Caki2 (cell line): ENCODE measurements at places on chromosomes 5 and 9.

DNA sequence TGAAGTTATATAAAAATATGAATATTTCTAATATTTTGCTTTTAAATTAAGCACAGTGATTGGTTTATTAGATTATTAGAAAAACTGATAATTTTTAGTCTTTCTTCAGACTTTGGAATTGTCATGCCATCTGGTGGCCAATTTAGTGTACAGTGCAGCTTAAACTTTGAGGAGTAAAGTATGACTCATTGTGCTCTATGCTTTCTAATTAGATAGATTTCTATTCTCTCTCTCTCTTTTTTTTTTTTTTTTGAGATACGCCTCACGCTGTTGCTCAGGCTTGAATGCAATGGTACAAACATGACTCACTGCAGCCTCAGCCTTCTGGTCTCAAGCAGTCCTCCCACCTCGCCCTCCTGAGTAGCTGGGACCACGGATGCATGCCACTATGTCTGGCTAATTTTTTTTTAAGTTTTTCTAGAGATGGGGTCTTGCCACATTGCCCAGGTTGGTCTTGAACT lies 42.1 kb upstream of the GPR21 start:
- peak; percentile 90 for DNase-seq

DNA sequence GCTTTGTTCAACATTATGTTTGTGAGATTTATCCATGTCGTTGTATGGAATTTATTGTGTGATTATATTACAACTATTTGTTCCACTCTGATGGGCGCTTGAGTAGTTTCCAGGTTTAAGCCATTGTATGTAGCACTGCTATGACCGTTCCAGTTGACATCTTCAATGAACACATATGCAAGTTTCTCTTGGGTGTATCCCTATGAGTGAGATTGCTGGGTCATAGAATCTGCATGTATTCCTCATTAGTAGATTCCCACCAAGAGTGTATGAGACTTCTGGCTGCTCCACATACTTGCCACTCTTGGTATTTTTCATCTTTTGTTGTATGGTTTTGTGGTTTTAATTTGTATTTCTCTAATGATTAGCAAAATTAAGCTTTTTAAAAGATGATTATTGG lies 22.9 kb downstream of the NUP214 start:
- no peak for DNase-seq

DNA sequence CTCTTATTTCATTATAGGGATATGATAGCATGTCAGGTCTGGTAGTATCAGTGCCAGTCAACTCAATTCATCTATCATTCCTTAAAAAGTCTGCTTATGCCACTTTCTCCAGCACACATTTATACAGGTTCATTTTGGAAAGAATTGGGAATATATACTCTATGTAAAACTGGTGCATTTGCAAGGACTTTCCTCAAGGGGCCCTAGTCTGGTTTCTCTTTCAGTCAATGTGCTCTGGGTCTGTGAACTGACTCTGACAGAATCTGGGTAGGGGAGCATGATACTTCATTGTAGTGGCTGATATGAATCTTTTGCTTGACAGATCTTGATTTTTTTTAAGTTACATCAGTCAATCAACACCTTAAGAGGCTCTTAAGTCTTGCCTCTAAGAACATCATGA lies 313.9 kb downstream of the HTR1A start:
- DNase-seq: no peak

GRCh38 chr9:77016121-77016525 lies 3.3 kb upstream of the FOXB2 start:
- DNase-seq: no peak

GRCh38 chr5:147780924-147781573 lies 1.5 kb downstream of the JAKMIP2 start:
- no peak for DNase-seq

DNA sequence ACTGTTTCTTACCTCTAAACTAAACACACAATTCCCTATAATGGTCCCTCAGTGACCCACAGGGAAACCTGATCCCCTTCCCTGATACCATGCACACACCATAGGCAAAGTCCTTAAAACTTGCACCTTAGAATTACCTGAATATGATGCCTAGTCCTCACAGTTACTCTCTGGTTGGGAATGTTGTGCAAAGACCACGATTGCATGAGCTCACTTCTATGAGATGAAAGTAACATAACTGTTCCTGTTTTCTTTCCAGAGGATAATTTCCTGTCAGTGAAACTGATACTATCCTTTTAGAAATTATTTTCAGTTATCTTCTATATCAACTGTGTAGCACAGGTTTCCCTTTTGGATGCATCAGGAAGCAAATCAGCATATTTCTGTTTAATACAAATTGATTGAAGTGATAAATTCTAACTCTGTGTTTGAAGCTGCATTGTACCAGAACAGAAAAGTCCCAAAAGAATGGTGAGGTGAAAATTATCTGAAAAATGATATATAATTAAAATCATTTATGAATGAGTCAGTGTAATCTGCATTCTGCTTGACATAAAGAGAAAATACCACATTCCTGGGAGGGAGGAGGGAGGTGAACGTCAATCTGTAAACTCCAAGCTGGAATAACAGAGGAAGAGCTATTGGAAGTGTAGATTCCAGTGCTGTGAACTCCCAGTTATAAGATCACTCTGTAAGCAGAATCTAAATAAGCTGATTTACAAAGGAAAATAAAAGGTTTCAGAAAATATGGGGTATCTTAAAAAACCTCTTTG lies 51.2 kb upstream of the TNFAIP8 start:
- no peak for DNase-seq

DNA sequence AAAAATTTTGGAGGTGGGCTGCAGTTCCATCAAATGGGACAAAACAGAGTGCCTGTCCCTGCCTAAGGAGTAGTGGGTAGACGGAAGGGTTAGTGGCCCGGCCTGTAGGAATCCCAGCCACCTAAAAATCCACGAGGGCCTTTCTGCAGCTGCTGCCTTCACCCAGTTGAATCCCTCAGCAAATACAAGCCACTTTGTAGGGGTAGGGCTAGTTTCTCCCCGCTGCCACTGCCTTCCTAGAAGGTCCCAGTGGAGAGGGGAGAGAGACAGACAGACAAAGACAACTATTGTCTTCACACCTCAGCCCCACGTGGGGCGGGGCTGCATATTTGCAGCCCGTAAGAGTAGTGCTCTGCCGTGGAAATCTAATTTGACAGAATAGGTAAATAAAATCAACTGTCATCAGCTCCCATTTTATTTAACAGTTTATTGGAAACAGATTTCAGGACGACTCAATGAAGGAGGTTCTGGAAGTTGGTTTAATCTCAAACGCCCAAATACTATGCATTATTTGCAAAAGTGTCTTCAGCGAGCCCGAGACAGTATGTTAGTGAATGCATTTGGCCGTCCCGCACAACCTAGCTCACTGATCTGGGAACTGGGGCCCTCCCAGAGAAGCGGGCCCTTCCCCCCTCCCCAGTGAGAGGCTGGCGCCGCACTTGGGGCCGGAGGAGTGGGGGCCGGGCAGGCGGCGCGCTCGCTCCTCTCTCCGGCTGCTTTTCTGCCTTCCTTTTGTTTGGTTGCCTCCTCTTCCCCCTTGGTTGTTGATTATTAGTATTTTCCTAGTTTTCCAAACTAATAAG lies 67.6 kb upstream of the TBCA start:
- DNase-seq: no peak

GRCh38 chr5:113581388-113581787 lies 67.9 kb downstream of the YTHDC2 start:
- no peak for DNase-seq

DNA sequence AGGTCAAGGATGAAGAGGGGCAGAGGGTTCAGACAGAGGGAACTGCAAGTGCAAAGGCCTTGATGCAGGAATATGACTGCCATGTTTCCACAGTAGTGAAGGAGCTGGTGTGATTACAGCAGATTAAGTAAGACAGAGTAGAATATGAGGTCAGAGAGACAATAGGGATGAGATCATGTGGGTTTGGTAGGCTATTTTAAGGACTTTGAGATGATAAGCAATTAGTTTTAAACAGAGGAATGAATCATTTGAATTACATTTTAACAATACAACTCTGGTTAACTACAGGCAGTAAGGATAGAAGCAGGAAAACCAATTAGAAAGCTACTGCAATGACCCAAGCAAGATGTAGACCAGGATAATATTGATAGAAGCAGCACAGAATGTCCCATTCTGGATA lies 7.7 kb downstream of the CENPK start:
- DNase-seq: no peak

GRCh38 chr9:96483733-96484390 lies 33.9 kb downstream of the HABP4 start:
- DNase-seq: no peak

DNA sequence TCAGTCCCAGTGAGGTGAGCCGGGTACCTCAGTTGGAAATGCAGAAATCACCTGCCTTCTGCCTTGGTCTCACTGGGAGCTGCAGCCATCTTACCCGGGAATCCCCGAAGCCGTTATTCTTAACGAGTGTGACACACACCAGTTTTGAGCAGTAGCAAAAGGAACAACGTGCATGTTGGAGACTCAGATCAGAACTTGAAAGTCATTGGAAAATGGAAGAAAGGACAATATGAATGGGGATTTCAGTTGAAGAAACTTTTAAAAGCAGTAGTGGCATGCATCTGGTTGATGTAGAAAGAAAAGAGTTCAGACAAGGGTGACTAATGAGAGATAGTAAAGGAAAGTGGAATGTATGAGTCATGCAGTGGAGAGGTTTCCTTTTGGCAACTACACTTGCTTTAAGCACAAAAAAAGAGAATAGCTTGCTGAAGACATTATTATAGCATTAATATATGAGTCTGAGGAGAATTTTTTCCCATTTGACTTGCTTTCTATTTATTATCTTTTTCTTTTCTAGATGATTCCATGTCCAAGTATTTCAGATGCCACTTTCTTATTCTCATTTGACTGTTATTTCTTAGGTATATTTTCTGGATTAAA lies 44.4 kb upstream of the ANKDD1B start:
- peak; percentile 84 for DNase-seq

DNA sequence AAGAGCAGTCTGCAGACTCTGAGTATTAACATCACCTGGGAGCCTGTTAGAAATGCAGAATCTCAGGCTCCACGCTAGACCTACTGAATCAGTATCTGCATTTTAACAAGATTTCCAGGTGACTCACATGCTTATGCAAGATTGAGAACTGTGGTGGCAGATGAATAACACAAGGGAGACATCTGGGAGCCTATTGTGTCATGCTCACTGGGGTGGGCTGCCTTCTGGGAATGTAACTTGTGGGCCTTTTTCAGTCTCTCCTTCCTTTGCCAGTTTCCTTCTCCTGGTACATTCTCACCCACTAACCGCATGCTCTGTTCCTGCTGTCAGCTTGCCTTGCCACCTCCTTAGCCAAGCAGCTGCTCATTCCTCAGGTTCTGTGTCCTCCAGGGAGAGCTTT lies 176.6 kb upstream of the C9orf72 start:
- DNase-seq: no peak

- peak; percentile 60 for DNase-seq
Observed at GRCh38 chr5:132775476-132775961, 1.5 kb downstream of the SEPTIN8 start.

- no peak for DNase-seq
Observed at GRCh38 chr5:50653946-50654345, 12.5 kb upstream of the PARP8 start.

- DNase-seq: peak; percentile 38
Observed at GRCh38 chr5:176542596-176543427, 5.6 kb upstream of the RNF44 start.

- no peak for DNase-seq
Observed at GRCh38 chr5:171688696-171689495, 96.7 kb upstream of the SMIM23 start.

DNA sequence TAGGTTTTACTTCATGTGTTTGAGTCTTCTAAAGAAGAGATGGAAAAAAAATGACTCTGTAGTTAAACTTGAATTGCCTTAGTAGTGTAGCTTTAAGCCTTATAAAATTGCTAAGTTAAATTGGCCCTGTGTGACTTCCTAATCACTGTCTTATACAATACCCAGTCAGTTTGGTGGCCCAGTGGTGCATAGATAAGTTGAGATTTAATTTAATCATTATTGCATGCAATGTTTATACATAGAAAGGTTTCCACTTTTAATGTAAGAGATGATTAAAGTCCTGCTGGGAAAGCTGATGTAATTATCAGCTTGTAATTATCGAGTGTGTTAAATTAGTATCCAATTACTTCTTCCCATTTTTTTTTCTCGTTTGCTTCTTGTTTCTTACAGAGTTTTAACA lies 187.1 kb downstream of the TRIO start:
- DNase-seq: no peak

DNA sequence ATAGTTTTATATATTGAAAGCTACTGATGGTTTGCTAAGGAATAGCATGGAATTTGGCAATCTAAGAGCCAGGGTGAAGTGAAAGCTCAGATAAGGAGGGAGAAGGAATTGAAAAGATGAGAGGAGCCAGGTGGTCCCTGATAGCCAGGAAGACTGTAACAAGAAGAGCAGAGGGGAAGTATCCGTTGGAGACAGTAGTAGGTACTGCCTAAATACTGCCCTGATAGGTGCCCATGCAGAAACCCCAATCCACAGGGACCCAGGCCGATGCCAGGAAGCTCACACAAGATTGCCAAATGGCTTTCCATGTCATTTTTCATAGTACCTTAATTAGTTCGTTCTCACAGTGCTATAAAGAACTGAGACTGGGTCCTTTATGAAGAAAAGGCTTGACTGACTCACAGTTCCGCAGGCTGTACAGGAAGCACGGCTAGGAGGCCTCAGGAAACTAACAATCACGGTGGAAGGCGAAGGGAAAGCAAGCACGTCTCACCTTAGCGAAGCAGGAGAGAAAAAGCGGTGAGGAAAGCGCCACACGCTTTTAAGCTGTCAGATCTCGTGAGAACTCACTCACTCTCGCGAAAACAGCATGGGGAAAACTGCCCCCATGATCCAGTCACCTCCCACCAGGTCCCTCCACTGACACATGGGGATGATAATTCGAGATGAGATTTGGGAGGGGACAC lies 13.0 kb downstream of the ACTL7B start:
- no peak for DNase-seq

DNA sequence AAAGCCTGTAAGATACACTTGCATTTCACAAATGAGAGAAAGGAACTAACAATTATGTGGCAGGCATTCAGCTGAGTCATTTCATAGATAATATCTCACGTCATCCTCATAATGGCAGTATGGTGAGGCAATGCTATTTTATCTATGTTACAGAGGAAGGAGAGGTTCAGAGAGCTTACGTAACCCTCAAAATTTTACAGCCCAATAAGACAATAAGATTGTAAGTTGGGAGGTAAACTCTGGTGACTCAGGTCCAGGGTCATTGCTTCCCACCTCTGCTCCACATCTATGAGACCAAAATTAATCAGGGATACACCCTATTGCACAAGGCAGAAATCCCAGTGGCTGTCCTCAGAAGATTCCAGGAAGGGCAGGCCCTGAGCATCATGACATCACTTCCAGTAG lies 309.7 kb downstream of the NSG2 start:
- DNase-seq: peak; percentile 97

DNA sequence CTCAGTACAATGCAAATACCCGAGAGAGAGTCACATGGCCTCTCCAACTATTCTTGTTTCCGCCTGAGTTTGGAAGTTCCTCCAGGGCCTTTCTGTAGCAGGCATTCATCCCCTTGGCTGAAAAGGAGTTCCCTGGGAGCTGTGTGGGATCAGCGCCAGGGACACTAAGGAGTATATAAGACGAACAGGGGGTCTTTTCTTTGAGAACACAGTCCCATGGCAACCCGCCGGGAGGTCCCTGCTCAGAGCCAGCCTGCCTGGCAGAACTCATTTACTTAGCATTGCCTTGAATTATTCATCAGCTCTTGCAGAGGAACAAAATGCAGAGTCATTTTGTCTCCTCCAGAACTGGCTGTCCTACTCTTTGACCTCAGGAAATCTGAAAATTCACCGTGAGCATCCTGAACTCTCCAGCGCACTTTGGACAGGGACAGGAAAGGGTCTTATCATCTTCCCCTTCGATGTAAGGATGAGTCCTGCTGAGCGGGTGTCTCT lies 120.4 kb upstream of the OSMR start:
- DNase-seq: no peak

- no peak for DNase-seq
Observed at GRCh38 chr5:119031011-119031886, 39.6 kb upstream of the DMXL1 start.
